ENCODE measurements at places on chromosomes 7 and 10. TPM values are rescaled to one million over a fixed set of nuclear protein-coding genes. Genes with fewer than 3 reads are reported as not detected.

Gene CFAP70
- total RNA-seq: 1.3 TPM

Gene CTAGE15
- not detected for total RNA-seq

Gene OR2A12
- total RNA-seq: not detected

Gene TAS2R41
- total RNA-seq: not detected

Gene SEMA3A
- 16.3 TPM for total RNA-seq

Gene FAM25G
- total RNA-seq: not detected

GRCh38 chr7:33698041-33698440, 207.3 kb upstream of the BMPER start:
- H3K27me3 ChIP-seq: no peaks in the 10 kb centered on the region
- peak overlapping the region; percentile 8 for H3K4me3 ChIP-seq
- peak overlapping the region; percentile 3 for H3K27ac ChIP-seq
- H3K36me3 ChIP-seq: peaks cover 15% of the 10 kb centered on the region
- H3K4me1 ChIP-seq: peaks cover 10% of the 10 kb centered on the region

DNA sequence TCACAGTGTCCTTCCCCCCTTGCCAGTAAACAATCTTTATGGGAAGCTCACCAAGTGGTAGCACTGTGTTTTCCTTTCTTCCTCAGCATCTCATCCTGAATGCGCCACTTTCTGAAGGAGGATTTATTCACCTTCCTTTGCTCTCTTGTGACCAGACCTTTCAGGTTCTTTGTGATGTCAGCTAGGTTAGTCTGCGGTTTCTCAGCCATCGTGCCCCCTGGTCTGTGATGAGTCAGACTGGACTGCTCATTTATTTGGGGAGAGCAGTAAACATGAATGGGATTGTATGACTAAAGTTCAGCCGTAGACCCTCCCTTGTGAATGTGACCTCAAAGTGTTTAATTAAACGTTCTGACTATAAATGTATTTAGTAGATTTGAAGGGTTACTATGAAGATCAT, 235.1 kb upstream of the CELF2 start:
- H3K27me3 ChIP-seq: peaks cover 2% of the 10 kb centered on the region
- no peak overlapping the region for H3K27ac ChIP-seq
- DNase-seq: no peak

DNA sequence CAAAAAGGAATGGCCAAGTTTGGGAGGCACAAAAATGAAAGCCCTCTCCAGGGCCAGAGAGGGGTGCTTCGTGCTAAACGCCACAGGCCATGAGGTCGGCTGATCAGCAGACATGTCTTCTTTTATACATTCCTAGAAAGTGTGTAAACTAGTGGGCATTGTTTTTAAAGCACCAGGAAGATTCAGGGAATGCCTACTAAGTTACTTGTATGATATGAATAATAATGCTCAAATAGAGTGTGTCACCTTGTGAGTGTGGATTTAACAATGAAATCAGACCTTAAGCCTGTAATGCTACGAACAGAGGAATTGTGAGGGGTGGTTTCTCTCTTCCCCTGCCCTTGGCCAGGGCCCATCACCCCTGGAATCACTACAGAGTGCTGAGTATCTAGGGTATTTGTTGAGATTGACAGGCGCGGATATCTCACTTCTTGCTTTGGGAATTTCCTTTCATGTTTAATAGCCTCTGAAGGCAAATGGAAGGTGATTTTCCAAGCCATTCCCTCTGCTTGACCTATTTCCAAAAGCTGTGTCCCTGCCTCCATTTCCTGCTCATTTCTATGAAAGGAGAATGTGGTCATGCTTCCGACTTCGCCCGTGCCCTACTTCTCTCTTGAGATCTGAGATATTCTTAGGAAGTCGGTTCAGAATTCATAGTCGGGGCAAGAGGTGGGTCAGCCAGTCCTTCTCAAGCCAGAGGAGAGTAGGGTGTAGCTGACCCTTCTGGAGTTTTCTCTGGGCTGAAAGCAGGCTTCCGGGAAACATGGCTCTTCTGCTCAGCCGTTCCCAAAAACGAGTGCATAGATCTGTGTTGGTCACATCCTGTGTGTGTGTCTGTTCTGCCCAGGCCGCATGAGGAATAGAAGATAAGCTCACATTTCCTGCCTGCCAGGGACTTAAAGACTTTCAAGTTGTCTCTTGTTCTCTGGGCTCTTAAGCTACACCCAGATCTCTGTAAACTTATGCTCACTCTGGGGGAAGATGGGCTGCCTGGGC, 167.8 kb upstream of the ITGB1 start:
- no peaks in the 10 kb centered on the region for H3K27me3 ChIP-seq
- DNase-seq: no peak
- H3K4me1 ChIP-seq: peaks cover 12% of the 10 kb centered on the region
- peaks cover 6% of the 10 kb centered on the region for H3K36me3 ChIP-seq
- H3K4me3 ChIP-seq: no peak overlapping the region

DNA sequence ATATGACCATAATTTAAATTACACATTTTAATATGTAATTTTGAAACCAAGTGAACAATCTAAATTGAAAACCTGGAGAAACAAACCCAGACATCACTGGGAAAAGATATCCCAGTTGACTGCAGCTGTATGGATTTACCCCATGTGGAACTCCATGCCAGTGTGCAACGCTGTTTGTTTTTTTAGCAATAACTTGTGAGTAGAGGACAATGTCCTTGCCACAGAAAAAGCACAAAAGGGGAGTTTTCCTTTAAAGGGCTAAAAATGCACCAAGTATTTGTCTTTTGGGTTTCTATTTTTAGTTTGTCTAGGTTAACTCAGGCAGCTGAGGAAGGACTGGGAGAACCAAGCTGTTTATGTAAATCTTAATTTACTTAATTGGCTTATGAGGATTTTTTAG, 15.1 kb upstream of the COL17A1 start:
- no peak overlapping the region for H3K27ac ChIP-seq
- H3K36me3 ChIP-seq: peaks cover 8% of the 10 kb centered on the region
- DNase-seq: no peak
- no peaks in the 10 kb centered on the region for H3K4me1 ChIP-seq
- no peaks in the 10 kb centered on the region for H3K27me3 ChIP-seq

DNA sequence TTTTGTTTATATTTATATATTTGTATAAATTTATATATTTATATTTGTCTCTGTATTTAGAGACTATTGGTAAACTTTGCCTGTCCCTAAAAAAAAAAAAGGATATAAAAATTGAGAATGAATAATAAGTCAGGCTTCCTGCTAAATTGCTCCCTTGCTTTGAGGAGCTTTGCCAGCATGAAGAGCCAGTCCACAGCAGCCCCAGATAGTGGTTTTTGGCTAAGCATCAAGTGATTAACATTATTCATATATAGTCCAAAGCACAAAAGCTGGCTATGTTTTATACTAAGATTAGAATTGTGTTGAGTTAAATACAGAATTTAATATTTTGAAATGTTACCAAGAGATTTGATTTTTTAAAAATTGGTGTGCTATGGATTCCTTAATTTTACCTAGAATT, 264.9 kb upstream of the FERD3L start:
- no peak for DNase-seq
- no peaks in the 10 kb centered on the region for H3K27me3 ChIP-seq
- H3K27ac ChIP-seq: no peak overlapping the region

DNA sequence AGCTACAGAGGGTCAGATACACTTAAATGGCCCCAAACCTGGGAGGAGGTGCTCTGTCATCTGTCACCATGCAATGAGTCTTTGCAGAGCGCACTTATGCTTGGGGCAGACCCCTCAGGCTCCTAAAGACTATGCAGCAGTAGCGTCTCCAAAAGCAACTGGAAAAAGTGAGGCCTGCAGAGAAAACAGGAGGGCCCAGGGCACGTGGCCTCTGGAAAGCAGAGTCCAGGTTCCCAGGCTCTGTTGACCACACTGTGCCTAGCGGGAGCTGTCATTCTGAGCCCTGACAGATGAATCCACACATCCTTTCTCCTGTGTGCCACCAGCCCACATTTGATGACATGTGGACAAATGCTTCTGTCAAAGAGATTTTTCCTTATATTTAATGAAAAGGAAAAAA, 66.4 kb downstream of the MINDY4 start:
- peaks cover 4% of the 10 kb centered on the region for H3K27me3 ChIP-seq
- peaks cover 8% of the 10 kb centered on the region for H3K4me1 ChIP-seq
- no peak overlapping the region for H3K27ac ChIP-seq
- peaks cover 19% of the 10 kb centered on the region for H3K36me3 ChIP-seq
- DNase-seq: no peak

- H3K27ac ChIP-seq: no peak overlapping the region
- no peaks in the 10 kb centered on the region for H3K4me1 ChIP-seq
- H3K4me3 ChIP-seq: no peak overlapping the region
- peak; percentile 16 for DNase-seq
- no peaks in the 10 kb centered on the region for H3K36me3 ChIP-seq
These were observed 81.8 kb downstream of the MYL10 start for GRCh38 chr7:101547022-101547915.

DNA sequence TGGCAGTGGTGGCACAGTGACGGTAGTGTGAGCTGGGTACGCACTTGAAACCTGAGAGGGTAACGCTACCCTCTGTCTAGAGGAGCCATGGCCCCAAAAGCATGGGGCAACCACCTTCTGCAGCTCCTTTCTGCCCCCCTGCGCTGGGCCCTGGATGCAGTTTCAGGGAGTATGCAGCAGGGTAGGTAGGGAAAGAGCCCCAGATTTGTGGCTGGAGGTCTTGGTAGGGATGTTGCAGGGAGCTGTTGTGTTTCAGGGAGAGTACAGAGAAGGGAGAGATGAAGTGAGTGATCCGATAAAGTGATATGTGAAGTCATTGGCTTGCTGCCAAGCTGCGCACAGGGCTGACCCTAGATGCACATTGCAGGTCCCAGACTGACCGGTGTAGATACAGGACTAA, 2.7 kb upstream of the PGAM2 start:
- H3K36me3 ChIP-seq: no peaks in the 10 kb centered on the region
- H3K4me1 ChIP-seq: peaks cover 18% of the 10 kb centered on the region
- peaks cover 13% of the 10 kb centered on the region for H3K27me3 ChIP-seq
- no peak for DNase-seq
- H3K4me3 ChIP-seq: peak overlapping the region; percentile 30

- DNase-seq: no peak
- no peaks in the 10 kb centered on the region for H3K27me3 ChIP-seq
- no peak overlapping the region for H3K4me3 ChIP-seq
- no peaks in the 10 kb centered on the region for H3K36me3 ChIP-seq
- H3K27ac ChIP-seq: no peak overlapping the region
These were observed 15.7 kb upstream of the ZMIZ1 start for GRCh38 chr10:79053081-79053434.

GRCh38 chr7:117010375-117011133, 57.3 kb downstream of the ST7 start:
- DNase-seq: no peak
- H3K4me1 ChIP-seq: peaks cover 8% of the 10 kb centered on the region
- no peaks in the 10 kb centered on the region for H3K27me3 ChIP-seq
- H3K36me3 ChIP-seq: no peaks in the 10 kb centered on the region

DNA sequence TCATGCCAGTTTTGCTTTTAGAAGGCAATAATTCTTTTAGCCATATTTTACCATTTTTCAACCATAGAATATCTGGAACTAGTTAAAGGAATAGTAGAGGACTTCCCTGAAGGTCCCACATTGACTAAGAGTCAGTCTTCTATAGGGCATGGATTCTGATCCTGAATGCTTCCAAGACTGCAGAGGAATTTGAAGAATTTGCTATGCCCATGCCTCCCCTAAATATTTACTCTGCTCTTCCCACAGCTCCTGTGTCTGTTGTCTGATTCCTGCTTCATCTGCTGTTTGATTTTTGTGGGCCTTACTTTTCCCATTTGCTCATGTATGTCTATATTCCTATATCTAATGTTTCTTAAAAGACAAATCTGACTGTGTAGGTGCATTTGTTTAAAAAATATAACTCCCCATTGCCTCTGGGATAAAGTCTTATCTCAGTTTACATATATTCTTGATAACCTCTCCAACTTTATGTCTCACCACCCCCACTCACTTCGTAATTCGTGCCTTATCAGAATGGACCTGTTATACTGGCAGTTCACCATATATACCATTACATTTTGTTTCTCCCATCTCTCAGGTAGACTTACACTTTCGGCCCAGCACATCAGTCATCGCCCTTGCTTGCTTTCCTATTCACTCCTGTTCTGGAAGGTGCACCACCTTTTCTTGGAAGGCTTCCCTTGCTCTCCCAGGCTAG, 33.9 kb downstream of the LRRC4 start:
- H3K4me1 ChIP-seq: peaks cover 32% of the 10 kb centered on the region
- no peak for DNase-seq
- H3K4me3 ChIP-seq: no peak overlapping the region
- no peaks in the 10 kb centered on the region for H3K36me3 ChIP-seq
- H3K27me3 ChIP-seq: no peaks in the 10 kb centered on the region
- H3K27ac ChIP-seq: no peak overlapping the region

DNA sequence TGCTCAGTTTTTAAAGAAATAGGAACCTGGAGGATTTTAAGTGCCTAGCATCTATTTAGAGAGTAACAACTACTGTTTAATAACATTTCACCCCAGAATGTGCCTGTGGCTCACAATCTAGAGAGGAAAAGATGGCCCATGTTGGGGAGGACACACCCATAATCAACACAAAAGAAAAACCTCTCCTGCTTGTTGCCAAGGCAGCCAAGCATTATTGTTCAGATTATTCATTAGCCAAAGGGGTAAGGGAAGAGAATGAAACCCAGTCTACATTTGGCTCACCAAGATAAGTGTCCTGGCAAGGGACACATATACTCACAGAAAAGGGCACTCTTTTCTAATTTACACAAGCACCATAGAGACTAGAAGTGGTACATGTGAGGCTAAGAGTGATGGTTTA, 17.7 kb upstream of the IFIT1B start:
- no peaks in the 10 kb centered on the region for H3K27me3 ChIP-seq
- no peaks in the 10 kb centered on the region for H3K36me3 ChIP-seq
- no peaks in the 10 kb centered on the region for H3K4me1 ChIP-seq
- no peak overlapping the region for H3K27ac ChIP-seq

GRCh38 chr10:36163827-36164226, 521.7 kb upstream of the FZD8 start:
- H3K27ac ChIP-seq: no peak overlapping the region
- no peaks in the 10 kb centered on the region for H3K27me3 ChIP-seq
- no peak for DNase-seq
- no peak overlapping the region for H3K4me3 ChIP-seq
- H3K36me3 ChIP-seq: no peaks in the 10 kb centered on the region

GRCh38 chr10:61803269-61803668, 98.2 kb upstream of the ARID5B start:
- no peaks in the 10 kb centered on the region for H3K36me3 ChIP-seq
- H3K4me3 ChIP-seq: no peak overlapping the region
- no peak overlapping the region for H3K27ac ChIP-seq

- no peak overlapping the region for H3K27ac ChIP-seq
- H3K4me3 ChIP-seq: no peak overlapping the region
- no peaks in the 10 kb centered on the region for H3K4me1 ChIP-seq
- no peak for DNase-seq
- no peaks in the 10 kb centered on the region for H3K27me3 ChIP-seq
These were observed 366.1 kb upstream of the ANKRD30A start for GRCh38 chr10:36759141-36759805.

GRCh38 chr7:47179812-47180515, 401.9 kb downstream of the TNS3 start:
- H3K36me3 ChIP-seq: peaks cover 16% of the 10 kb centered on the region
- peak; percentile 75 for DNase-seq
- H3K27me3 ChIP-seq: peaks cover 8% of the 10 kb centered on the region
- peaks cover 36% of the 10 kb centered on the region for H3K4me1 ChIP-seq

DNA sequence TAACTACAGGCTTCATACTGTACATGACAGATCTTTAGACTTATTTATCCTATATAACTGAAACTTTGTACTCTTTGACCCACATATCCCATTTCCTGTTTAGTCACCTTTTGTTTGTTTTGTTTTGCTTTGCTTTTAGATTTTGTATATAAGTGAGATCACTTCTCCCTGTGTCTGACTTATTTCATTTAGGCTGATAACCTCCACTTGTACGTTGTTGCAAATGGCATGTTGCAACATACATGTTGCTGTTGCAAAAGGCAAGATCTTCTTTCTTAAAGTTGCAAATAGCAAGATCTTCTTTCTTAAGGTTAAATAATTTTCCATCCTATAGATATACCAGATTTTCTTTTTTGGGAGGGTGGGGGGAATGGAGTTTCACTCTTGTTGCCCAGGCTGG, 341.5 kb downstream of the OTUD1 start:
- H3K27ac ChIP-seq: no peak overlapping the region
- no peaks in the 10 kb centered on the region for H3K36me3 ChIP-seq
- H3K4me1 ChIP-seq: no peaks in the 10 kb centered on the region
- H3K27me3 ChIP-seq: peaks cover 2% of the 10 kb centered on the region

All from glutamatergic neuron (in vitro differentiated cells).